Activated CD4-positive, alpha-beta memory T cell treated with anti-CD3 and anti-CD28 coated beads for 36 hours (primary cell): ENCODE measurements at places on chromosomes 7 and 10.

DNA sequence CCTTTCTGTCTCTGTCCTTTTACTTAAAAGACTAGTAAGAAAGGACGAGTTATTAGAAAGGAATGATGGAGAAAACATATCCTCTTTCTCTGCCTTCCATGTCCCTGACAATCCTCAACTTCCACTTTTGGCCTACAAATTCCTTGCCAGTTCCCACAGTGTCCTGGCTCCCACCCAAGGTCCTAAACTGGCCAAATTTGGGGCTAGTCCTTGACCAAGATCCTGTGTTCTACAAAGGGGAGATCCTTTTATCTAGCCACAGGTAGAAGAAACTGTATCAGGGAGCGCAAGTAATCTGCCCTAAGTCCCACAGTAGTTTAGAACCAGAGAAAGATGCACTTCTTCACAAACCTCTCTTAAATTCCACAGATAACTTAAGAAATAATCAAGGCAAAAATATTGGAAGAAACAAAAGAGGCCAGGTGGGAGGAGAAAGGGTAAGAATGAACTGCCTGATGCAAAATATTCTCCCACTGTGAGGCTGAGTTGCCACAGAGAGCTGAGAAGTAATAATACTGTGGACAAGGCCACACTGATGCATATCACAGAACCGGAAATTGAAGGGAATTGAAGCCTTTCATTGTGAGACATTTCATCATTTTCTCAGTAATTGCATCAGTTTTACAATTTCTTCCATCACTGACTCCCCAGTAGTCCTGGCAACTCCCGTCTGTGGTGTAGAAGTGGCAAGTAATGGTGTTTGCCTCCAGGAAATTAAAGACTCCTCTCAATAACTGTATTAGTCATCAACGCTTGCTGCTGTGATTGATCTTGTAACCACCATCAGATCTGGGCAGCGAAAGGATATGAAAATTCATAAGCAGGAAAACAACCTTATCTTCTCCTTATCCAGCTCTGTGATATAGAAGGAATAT is 47.2 kb downstream of the DNAJC12 start:
- peak; percentile 68 for DNase-seq

GRCh38 chr10:122984708-122985107 is 4.5 kb downstream of the PSTK start:
- no peak for DNase-seq

DNA sequence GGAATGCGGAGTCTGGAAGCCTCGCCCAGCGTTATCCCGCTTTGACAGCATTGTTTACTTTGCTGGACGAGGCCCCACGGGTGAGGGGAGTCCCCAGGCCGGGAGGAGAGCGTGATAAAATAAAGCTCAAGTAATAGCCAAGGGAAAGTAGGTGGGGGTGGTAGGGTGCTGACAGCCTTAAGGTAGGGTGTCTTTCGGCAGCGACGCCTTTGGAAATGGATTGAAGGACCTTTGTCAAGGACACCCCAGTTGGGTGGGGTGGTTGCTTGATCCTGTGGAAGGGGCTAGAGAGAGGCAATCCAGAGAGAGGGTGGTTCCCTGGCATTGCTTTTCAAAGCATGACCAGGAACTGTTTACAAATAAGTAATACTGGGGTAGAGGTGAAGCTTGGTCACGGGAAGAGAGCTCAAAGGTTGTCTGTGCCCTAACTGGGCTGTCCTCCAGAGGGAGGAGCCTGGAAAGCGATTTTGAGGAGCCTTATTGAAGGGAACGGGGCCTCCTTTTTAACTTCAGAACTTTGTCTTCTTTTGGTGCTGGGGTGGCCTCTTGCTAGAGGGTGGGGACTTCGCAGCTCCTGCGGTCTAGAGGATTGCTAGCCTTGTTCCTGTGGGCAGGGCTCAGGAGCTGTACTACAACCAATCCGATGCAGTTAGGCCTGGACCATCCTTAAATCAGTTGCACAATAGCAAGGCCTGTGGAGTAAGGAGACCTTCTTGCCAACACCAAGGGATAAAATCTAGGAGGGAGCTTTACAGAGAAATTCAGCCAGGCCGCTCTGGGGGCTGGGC is 1.3 kb downstream of the EIF4EBP2 start:
- peak; percentile 50 for DNase-seq

GRCh38 chr10:124984376-124984775 is 42.5 kb downstream of the ZRANB1 start:
- no peak for DNase-seq

GRCh38 chr7:105678811-105679495 is 97.7 kb upstream of the EFCAB10 start:
- DNase-seq = peak; percentile 54

DNA sequence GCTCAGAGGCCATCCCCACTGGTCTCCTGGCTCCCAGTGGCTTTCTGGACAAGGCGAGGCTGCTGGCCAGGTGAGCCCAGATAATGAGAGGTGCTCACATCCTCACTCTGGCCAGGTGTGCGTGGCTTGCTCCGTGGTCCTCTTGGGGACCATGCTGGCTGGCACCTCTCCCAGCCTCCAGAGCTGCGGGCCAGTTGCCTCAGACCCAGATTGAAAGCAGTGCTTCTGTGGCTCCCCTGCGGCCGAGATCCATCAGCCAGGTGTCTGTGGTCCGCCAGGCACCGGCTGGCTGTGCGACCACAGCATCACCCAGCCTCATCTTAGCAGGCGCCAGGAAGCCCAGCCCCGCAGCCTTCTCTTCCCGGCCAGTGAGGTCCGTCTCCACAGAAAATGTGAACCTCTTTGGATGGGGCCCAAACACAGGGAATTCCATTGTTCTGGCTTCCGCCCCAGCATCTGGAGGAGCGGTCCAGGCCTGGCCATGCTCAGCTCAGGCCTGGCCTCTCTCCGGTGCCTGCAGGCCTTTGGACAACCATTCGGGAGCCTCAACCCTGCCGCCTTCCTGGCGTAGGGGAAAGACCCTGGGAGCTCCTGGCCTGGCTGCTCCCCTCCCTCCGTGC is 5.2 kb upstream of the TTYH3 start:
- no peak for DNase-seq

DNA sequence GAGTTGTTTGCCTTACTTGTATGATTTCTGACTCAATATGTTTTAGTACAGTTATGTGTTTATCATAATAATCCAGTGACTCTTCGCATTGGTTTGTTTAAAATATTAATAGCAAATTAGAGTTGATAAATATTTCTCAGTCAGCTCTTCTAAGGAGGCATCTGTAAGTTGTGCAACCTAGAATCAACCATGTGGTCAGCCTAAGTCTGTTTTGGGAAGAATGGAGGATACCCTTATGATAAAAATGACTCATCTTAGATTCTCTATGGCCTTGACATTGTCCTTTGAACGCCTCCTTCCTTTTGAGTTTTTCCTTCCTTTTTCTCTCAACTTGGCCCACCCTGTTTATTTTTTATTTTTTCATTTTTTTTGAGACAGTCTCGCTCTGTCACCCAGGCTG is 18.8 kb downstream of the DNAJC9 start:
- no peak for DNase-seq

GRCh38 chr7:116525298-116525912 is 569 bp downstream of the CAV1 start:
- DNase-seq = peak; percentile 37

DNA sequence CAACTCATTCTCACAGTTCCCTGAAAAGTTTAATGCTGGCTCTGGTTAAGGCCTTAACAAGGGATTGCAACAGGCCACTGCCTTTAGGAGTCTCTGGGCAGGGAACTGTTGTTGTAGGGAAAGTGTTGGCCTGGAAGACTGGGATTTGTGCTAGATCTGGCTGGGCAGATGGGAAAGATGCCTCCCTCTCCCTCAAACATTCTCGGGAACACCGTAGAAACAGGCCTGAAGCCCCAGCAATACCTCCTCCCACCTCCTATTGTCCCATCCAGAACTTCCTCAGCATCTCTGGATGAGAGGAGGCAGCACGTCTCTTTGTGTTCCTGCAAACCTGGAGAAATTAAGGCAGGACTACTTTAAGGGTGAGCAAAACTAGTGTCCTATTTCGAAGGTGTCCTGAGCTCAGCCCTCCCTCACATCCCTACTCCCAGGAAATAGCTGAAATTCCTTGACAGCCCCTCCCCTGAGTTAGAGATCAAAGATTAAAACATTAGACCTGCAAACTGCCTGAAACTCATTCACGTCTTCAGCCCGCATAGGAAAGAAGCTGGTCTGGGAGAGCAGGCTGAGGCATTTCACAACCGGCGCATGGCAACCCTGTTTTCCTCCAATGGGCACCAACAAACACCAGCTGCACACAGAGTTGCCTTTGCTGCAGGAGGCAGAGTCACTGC is 10.9 kb upstream of the MAP3K8 start:
- DNase-seq = no peak

GRCh38 chr10:100325158-100325557 is 4.9 kb downstream of the PKD2L1 start:
- DNase-seq = no peak

- DNase-seq = no peak
These were observed 62.5 kb downstream of the INSYN2A start for GRCh38 chr10:127133672-127134500.
